MV-4-11 (cell line): ENCODE measurements at places on chromosomes 6 and 20.

- DNase-seq = no peak
Measured at GRCh38 chr6:38976051-38976450, 72.5 kb upstream of the GLP1R start.

GRCh38 chr20:24392612-24393011 lies 76.8 kb upstream of the SYNDIG1 start:
- peak; percentile 49 for DNase-seq

DNA sequence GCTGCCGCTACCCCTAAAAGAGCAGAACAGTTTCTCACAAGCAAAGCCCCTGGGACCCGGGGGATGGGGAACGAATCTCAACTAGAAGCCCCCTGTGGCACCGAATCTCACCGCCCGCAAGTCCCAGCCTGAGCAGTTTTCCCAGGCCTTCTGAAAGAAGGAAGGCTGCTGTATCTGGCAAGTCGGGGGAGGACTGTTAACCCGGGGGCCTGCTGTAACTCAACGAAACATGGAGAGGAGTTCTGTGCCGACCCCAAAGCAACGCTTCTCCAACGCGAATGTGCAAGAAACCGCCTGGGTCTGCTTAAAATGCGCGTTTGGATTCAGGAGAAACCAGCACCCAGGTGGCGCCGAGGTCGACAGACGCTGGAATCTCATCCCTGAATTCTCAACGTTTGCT lies 34.2 kb downstream of the DLL1 start:
- no peak for DNase-seq

- DNase-seq = no peak
Measured at GRCh38 chr6:22036275-22036674, 260.6 kb downstream of the PRL start.

DNA sequence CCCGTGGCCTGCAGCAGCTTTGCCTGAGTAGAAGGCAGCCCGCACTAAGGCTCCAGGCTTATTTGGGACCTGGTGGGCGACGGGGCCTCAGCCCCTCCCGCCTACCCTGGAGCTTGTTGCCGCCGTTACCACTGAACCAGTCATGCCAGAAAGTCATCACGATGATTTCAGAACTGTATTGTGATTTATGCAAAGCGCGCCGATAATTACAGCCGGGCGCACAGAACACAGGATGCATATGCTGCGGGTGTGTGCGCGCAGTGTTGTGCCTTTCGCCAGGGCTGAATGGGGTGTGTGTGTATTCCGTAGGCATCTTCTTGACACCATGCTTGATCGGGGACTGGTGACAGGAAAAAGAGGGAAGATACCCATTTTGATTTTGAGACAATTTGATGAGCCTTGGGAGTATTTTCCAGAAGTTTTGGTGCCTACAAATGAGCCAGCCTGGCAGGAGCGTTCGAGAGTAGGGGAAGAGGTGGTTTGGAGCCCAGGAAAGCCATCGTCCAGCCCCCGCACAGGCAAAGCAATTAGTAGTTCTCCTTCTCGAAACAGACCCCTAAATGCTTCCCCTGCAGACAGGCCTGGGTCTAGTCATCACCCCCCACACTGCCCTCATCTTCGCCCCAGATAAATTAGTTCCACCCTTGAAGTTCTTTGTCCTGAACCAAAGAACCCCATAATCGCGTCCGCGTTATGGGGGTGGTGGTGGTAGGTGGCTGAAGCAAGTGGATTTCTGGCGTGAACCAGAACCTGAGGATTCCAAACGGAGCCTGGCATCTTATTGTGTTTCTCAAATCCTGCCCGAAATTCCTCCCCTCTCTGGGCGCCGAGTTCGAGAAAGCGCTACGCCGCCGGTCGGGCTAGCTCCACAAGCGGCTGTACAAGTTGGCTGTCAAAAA lies 1.9 kb upstream of the NR2E1 start:
- DNase-seq = no peak

DNA sequence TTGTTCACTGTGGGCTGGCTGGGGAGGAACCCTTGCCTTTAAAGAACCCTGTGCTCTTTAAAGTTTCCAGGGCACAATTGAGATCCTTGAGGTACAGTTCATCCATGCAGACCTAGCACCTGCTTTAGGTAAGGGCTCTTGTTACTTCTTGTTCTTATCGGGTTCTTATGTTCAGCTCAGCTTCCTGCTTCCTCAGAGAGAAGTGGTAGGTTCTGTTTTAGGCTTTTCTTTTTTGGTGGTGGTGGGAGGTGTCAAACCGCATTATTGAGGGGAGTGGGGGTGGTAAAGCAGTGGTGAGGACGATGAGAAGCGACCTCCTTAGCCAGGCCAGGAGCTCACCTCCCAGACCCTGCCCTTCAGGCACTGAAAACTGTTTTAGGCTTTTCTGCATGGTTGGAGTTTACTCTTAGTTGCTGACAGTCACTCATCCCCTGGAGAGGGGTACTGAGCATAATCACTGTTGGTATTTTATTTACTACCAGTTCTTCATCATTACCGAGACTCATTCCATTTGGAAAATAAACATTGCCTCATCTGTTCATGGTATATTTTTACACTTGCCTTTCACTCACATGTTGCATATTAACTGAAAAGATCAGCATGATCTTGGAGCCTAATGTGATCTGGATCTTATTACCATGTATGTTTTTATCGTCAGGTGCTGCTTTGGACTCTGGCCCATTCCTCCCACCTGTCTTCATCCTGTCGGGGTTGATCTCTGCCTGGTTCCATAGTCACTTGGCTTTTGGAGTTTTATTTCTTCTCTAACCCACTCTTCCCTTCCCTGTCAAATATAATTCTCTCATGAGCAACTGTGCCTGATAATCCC lies 35.4 kb downstream of the SLC16A10 start:
- DNase-seq = no peak

- no peak for DNase-seq
Measured at GRCh38 chr6:44833248-44833647, 445.7 kb downstream of the CDC5L start.

- no peak for DNase-seq
Measured at GRCh38 chr6:15456422-15456821, 206.4 kb downstream of the DTNBP1 start.
